ENCODE measurements at places on chromosomes 16 and 17.

DNA sequence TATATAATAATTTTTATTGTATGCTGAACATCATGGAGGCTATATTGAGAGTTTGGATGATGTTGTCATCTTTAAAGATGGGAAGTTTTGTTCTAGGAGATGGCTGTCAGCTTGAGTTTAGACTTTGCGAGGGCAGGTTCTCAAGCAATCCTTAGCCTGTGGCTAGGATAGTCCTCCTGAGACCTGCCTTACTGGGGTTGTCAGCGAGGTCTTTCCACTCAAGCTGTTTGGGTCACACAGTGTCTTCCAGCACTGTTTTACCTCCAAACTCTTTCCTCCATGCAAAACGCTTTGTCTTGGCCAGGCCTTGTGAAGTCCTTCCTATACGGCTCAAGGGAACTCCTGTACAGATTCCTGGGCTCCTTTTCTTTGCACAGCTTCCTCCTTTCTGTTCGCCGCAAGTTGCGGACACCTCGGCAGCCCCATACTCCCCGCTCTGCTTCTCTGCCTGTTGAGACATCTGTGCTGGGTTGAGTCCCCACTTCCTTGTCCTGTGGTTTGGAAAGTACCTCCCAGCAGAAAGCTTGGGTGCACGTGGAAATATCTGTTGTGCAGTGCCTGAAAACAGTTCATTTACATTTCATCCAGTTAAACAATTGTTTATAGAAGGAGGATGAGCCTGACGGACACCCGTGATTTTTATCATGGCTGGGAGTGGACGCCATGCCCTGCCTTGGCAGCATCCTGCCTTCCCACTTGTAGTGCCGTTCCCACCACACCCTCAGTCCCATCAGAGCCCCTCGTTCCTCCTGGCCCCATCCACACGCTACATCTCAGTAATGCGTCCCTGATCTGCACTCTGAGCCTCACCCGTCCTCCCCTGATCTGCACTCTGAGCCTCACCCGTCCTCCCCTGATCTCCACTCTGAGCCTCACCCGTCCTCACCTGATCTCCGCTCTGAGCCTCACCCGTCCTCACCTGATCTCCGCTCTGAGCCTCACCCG is 55.0 kb upstream of the CBFA2T3 start:
- DNase-seq, result peak; percentile 97

- DNase-seq, result no peak
Observed at GRCh38 chr16:56649271-56649670, 2.4 kb upstream of the MT1B start.

GRCh38 chr17:54770836-54771235 is 129.8 kb upstream of the TOM1L1 start:
- DNase-seq, result no peak

GRCh38 chr17:3761036-3761917 is 37.6 kb downstream of the HASPIN start:
- DNase-seq, result no peak

GRCh38 chr16:77459534-77460254 is 24.9 kb upstream of the ADAMTS18 start:
- no peak for DNase-seq

- DNase-seq, result no peak
Observed at GRCh38 chr16:86509759-86510464, 415 bp upstream of the FOXF1 start.

GRCh38 chr17:31824766-31825360 is 34.2 kb downstream of the COPRS start:
- DNase-seq, result no peak

GRCh38 chr16:53111078-53111791 is 56.4 kb downstream of the CHD9 start:
- no peak for DNase-seq

DNA sequence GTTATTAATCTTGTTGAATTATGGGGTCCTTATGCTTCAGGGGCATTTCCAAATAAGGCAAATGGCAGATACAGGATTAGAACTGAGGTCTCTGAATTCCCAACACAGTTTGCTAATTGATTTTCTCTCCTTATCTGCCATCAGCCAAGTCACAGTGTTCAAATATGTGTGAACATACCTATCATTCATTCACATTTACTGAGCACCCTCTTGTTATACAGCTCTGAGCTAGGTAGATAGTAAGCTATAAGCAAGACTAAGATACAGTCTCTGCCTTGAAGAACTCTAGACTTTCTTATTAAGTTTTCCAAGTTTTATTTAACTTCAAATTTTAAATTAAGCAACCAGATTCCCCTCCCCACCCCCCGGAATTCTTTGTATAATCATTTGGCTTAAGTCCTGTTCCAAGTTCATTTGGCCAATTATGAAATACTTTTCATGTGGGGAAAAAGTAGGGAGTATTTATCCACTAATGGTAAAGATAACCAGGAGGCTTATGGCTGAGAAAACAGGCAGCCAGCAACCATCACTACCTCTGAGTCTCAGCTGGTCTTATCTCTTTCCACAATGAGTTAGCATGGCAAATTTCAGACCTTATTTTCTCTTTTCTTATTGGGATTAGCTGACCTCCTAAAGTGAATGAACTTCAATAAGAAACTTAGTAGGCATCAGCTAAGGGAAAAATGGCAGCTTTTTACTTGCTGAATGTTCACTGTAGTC is 31.4 kb upstream of the CORO6 start:
- no peak for DNase-seq

- DNase-seq, result no peak
Observed at GRCh38 chr16:11752856-11753255, 10.2 kb upstream of the TXNDC11 start.

Data from AML-193 (cell line).